ENCODE measurements at places on chromosomes 12 and 14.

DNA sequence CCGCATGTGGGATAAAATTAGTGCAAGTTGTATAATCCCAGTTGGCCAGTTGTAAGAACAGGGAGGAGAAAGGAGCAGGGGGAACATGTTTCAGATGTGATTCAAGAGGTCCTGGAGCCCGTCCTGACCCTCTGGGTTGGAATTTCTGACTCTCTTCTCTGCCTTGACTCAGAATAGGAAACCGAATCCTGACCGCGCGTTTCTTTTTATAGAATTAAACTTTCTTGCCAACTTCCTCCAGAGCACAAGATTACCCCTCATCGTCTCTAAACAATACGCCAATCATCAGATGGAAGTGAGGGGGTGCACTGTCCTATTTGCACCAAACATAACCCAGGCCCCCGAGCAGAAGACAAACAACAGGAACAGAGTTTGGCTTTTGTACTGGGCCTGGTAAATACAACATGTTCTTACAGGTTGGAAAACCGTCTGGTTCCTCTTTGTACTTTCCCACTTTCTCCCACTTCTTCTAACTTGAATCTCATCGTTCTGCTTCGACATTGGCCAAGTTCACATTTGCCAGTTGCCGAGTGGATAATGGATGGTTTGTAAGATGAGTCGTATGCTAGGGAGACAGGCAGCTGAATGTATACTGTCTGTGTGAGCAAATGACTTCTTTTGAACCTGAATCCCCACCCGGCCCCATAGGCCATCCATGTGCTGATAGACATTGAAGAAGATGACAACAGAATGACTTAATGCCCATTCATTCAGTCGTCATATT lies 42.6 kb upstream of the MED13L start:
- DNase-seq: peak; percentile 55

- no peak for DNase-seq
Measured at GRCh38 chr14:99262977-99263448, 9.0 kb downstream of the BCL11B start.

- DNase-seq: no peak
Measured at GRCh38 chr12:85659754-85660530, 176.3 kb downstream of the RASSF9 start.

DNA sequence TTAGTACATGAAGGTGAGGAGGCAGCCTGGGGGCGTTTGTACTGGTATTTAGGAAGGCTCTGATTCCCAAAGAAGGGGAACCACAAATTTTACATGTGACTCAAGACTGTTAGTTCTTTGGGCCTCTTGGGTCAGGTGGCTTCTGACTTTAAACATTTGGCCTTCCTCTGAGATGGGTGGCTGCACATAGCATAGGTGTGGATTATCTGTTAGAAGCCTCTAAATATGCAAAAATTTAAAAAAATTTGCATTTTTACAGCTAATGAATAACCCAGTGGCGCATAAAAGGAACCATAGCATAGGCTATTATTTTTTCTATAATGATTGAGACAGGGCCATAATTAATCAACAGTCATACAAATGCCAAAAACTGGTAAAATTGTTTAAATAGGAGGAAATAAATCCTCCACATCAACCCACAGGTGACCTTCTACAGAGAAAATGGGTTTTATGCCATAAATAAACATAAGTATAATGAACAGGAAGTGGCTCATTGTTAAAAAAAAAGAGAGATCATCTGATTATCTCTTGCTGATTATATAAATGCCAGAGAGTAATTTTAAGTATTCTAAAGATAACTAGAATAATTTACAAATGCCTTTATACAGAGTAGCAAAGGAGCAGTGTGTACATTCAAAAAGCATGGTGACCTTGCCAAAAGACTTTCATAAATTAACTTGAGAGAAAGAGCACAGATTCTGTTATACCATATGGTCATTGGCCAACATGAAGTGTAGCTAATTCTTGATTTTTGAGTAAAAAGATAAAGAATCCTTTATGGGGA lies 284.2 kb upstream of the ATP2B1 start:
- DNase-seq: peak; percentile 17

GRCh38 chr12:100248886-100249285 lies 18.0 kb downstream of the DEPDC4 start:
- DNase-seq: no peak

Data from NCI-H446 (cell line).